ENCODE measurements at places on chromosomes 7 and 10.
A peak's percentile ranks its signal among the peaks of the same experiment; 100 is the strongest.

DNA sequence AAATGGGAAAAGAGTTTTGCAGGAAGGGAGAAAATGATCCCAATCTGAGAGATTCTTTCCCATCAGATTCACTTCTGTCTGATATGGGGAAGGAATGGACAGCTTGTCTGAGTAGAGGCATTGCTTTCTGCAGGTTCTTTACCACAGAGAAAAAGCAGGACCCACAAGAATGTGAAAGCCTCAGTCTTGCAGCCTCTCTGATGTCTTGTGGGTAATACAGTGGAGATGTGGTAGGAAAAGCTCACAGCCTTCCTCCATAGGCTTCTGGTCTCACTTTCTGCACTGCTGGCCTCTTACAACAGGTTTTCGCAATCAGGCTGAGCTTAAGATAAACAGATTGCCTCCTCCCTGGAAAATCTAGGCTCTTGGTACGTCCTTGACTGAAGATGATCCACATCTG lies 551 bp downstream of the IFIT1 start:
- DNase-seq = no peak

- DNase-seq = no peak
Measured at GRCh38 chr7:132654150-132654549, 77.9 kb upstream of the PLXNA4 start.

DNA sequence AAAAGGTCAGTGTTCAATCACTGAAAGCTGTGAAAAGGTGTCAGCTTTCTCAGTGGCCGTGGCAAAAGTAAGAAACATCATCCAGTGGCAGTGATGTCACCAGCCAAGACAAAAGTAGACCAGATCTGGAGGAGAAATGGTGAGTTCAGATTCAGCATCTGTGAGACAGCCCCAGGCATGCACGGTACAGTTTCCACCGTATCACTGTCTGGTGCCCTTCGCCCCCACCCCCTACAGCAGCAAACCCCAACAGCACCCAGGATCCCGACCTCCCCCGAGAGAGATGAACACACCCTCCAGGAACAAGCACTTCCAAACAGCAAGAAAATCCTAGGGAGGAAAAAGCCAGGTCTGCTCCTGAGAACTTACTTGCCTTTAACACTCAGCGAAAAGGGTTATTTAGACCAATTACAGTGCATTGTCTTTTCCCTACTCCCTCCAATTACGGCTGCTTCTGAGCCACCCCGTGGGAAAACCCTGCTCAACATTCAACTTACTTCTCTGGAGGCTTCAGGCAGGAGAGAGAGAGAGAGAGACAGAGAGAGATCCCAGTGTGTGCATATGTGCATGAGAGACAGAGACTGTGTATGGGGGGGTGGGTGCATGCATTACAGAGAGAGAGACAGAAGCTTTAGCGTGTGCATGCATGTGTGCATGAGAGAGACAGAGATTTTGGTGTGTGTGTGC lies 189.6 kb downstream of the GRID1 start:
- no peak for DNase-seq

DNA sequence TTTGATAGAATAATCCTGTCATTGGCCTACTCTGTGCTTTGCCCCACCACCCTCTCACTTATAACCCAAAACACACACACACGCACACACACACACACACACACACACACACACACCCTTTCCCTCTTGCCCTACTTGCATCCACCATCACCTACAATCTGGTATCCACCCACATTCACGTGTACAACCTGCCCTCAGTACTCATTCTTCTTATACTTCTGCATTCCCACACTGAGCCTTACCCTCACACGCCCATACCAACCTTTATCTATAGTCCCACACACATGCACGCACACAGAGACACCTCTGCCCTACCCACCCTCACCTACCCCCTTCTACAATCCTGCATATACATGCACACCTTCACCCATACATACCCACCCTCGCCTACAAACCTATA lies 10.8 kb upstream of the SRI start:
- DNase-seq = no peak

DNA sequence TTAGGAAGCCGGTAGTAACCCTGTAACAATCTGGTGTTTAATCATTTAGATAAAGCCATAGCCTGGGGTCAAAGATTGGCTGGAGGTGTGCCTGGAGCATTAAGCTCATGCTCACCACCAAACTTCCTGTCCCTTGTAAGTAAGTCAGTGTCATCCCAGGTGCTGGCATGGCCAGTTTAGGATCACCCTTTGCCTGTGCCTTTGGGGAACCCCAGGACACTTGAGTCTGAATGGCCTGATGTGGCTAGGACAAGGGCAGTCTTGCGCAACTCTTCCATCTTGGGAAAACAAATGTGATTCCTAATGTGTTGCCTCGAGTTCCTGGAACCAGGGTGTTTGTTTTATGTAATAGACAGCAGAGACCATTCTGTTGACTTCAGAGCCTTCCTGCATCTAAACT lies 154.8 kb downstream of the GRK5 start:
- DNase-seq = no peak

GRCh38 chr7:41277561-41277960 lies 425.3 kb downstream of the INHBA start:
- no peak for DNase-seq

GRCh38 chr10:102815790-102816549 lies 21.2 kb downstream of the CYP17A1 start:
- no peak for DNase-seq

DNA sequence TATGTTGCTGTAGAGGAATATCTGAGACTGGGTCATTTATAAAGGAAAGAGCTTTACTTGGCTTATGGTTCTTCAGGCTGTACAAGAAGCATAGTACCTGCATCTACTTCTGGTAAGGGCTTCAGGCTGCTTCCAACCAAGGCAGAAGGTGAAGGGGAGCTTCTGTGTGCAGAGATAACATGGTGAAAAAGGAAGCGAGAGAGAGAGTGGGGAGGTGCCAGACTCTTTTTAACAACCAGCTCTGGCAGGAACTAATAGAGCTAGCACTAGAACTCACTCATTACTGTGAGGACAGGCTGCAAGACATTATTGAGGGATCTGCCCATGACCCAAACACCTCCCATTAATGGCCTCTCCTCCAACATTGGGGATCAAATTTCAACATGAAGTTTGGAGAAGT lies 94.5 kb downstream of the KIF20B start:
- DNase-seq = no peak

GRCh38 chr7:84058311-84059076 lies 136.1 kb downstream of the SEMA3A start:
- DNase-seq = no peak

- no peak for DNase-seq
Measured at GRCh38 chr10:128001849-128002248, 94.9 kb downstream of the PTPRE start.

DNA sequence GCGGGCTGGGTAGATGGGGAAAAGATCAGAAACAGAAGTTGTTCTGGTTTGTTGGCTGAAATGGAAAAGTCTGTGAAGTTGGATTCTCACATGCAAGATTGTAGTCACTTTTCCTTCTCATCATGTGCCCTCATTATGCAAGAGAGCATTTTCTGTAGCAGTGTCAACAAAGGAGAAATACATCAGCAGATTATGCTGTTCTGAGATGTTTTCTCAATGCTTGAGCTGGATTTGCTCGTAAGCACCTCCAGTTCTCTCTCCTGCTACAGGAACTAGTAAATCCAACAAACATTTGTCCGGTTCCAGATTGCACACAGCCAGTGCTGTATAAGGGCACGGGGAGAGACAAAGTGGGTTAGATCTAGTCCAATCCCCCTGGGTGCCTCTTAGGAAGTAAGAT lies 90.0 kb downstream of the GATA3 start:
- DNase-seq = no peak

GRCh38 chr7:104552102-104552501 lies 223.7 kb downstream of the LHFPL3 start:
- DNase-seq = no peak

- no peak for DNase-seq
Measured at GRCh38 chr7:47580811-47581331, 1.0 kb downstream of the TNS3 start.

DNA sequence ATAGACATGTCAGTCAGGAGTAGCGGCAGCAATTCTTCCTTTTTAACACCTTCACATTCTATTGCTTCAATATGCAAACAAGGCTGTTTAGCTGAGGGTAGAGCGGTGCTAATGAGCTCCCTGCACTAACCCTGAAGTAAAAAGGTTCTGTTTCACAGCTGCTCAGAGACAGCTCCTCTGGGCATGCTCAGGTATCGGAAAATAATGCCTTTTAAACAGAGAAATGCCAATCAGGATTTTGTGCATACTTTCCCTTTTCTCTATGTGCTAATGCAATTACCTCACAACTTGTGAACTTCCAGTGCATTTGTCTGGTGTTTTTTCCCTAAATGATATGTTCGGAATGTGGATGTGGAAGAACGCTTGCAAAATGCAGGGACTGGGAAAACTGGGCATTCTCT lies 307.7 kb upstream of the FZD8 start:
- DNase-seq = no peak

- peak; percentile 31 for DNase-seq
Measured at GRCh38 chr10:100872034-100872791, 40.5 kb upstream of the SLF2 start.

- no peak for DNase-seq
Measured at GRCh38 chr7:151671514-151671913, 151.8 kb upstream of the RHEB start.

GRCh38 chr7:70645279-70645678 lies 486.7 kb upstream of the GALNT17 start:
- no peak for DNase-seq

- DNase-seq = no peak
Measured at GRCh38 chr10:20853276-20853675, 43.8 kb downstream of the NEBL start.

- no peak for DNase-seq
Measured at GRCh38 chr10:114869520-114869892, 47.9 kb downstream of the FHIP2A start.

GRCh38 chr7:144148224-144148827 lies 25.4 kb downstream of the OR2A14 start:
- no peak for DNase-seq

DNA sequence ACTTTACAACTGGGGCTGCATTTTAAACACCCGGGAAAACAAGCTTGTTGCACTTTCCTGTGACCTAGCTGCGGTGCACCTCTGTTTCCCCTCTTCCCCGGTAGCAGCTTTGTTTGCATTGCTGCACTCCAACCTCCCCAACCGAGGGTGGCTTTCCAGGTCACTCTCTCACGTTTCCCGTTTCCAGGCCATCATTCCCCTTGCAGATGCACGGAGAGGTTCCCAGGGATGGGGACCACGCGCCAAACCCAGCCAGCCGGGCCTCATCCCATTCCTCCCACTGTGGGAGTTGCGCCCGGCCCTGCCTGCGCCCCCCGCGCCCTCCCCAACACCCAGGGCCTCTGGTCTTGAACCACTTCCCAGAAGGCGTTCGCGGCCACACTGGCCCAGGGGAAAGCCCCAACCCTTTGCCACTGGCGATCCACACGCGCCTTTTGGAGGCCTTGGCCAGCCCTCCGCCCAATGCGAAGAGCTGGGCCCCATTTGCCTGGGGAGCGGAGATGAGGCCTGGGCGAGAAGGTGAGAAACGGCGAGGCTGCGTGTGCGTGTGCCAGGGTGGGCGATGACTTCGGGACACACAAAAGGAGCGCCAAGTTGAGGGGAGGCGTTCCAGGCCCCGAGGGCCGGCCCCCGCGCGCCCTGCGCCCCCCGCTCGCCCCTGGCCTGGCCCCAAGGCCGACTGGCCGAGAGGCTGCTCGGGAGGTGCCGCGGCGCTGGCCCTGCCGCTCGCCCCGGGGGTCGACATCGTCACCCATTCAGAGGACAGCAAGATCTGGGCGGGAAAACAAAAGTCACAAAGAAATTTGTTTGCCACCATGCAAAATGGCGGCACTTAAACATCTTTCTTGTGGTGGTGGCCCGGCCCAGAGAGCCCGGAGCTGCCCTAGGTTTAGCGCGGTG lies 15.9 kb downstream of the SKIDA1 start:
- no peak for DNase-seq

- DNase-seq = no peak
Measured at GRCh38 chr10:98321186-98321780, 53.3 kb upstream of the LOXL4 start.

- DNase-seq = no peak
Measured at GRCh38 chr10:95756041-95756761, at the start of gene ENTPD1. TSS of gene ENTPD1 (plus strand) at chr10:95756163. CDS start at chr10:95756240, 77 bp downstream.

DNA sequence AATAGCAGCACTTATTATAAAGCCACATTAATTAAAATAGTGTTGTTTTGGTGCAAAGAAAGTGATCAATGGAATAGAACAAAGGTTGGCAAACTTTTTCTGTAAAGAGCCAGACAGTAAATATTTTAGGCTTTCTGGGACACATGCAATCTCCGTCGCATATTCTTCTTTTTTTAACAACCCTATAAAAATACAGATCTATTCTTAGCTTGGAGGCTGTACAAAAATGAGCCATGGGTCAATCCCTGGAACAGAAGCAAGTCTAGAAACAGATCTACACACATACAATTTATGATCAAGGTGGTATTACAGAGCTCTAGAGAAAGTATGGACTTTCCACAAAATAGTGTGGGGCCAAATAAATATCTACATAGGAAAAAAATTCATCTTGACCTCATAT lies 71.8 kb downstream of the ARHGAP21 start:
- no peak for DNase-seq

DNA sequence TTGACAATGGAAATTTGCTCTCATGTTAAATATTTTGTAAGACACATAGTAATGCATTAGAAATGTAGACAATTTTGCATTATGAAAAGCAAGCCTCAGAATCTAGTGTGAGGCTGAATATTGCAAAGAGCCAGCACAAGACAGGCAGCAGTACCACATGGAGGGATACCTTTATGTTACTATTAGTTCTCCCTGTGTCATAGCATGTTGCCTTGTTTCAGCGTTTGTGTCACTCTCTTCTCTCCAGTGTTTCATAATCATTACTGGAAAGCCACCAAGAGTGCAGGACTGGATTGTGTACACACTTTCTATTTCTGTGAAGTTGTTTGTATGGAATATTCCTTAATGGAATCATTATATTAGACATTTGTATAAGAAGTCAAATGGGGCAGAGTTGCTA lies 8.5 kb downstream of the AHR start:
- DNase-seq = no peak

GRCh38 chr10:16996530-16996964 lies 133.1 kb downstream of the CUBN start:
- DNase-seq = no peak

GRCh38 chr7:90625562-90625961 lies 29.4 kb downstream of the CDK14 start:
- no peak for DNase-seq

GRCh38 chr10:5297466-5297865 lies 67.3 kb upstream of the UCN3 start:
- no peak for DNase-seq

GRCh38 chr7:82106201-82106600 lies 336.4 kb upstream of the HGF start:
- no peak for DNase-seq

DNA sequence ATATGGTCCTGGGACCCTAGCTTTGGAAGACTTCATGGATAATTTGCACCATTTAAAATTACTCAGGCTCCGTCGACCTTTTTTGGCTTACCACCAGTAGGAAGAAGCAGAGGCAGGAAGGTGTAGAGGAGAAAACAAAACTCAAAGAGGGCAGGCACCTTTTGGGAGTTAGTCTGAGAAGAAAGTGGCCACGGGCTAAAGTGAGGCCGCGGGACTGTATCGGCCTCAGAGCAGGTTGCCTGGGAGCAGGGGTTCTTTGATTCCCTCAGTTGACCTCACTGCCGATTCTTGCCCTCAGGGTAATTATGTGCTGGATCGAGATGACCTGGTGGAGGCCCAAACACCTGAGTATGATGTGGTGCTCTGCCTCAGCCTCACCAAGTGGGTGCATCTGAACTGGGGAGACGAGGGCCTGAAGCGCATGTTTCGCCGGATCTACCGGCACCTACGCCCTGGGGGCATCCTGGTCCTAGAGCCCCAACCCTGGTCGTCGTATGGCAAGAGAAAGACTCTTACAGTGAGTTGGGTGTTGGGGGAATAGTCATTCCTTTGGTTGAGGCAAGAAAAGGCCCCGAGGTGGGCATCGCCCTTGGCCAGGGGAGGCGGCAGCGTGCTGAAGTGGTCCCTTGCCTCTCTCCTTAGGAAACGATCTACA lies 3.1 kb downstream of the MEPCE start:
- DNase-seq = no peak

Data from stimulated activated CD8-positive, alpha-beta memory T cell treated with anti-CD3 and anti-CD28 coated beads, Interleukin-7, amount 100 ng/mL, for 24 hours (primary cell).